Cortex of kidney (tissue), 1 donor: ENCODE measurements at places on chromosomes 4 and X.

- no peak for DNase-seq
Observed at GRCh38 chr4:139711461-139711860, 45.8 kb downstream of the MGST2 start.

DNA sequence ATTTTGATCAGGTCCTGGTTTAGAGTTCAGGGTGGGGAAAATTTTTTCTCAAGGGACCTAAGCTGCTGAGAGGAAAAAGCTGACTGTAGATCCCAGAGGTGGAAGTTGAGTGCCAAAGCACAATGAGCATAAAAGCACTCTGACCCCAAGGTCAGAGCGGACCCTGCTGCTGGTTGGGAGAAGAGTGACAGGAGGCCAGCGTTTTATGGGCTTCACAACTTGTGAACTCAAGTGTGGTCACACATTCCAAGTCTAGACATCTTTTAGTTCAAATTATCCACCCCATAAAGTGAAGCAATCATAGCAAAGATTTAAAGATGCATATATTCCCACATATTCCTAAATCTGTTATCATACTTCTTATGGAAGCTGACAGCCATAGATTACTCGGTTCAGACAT is 220.3 kb downstream of the CHIC2 start:
- DNase-seq: no peak

GRCh38 chrX:47574547-47575301 is 7.5 kb upstream of the TIMP1 start:
- DNase-seq: no peak

DNA sequence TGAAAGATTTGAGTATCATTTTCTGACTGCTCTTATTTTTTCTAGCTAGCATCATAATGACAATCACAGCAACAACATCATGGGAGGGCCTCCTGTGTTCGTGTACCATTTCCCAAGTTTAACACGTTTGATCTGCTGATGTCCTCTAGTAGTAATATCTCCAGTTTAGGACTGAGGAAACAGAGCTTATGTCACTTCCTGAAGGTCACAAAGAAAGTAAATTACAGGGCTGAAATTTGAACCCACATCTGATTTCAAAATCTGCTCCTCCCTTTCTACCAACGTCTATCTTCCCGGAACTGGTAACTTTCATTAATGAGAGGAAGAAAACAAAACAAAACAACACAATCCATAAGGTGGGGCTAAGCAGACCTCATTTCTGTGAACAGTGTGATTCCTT is 302.7 kb downstream of the PACRGL start:
- no peak for DNase-seq

- DNase-seq: no peak
Observed at GRCh38 chrX:28498658-28499057, 88.6 kb upstream of the IL1RAPL1 start.

DNA sequence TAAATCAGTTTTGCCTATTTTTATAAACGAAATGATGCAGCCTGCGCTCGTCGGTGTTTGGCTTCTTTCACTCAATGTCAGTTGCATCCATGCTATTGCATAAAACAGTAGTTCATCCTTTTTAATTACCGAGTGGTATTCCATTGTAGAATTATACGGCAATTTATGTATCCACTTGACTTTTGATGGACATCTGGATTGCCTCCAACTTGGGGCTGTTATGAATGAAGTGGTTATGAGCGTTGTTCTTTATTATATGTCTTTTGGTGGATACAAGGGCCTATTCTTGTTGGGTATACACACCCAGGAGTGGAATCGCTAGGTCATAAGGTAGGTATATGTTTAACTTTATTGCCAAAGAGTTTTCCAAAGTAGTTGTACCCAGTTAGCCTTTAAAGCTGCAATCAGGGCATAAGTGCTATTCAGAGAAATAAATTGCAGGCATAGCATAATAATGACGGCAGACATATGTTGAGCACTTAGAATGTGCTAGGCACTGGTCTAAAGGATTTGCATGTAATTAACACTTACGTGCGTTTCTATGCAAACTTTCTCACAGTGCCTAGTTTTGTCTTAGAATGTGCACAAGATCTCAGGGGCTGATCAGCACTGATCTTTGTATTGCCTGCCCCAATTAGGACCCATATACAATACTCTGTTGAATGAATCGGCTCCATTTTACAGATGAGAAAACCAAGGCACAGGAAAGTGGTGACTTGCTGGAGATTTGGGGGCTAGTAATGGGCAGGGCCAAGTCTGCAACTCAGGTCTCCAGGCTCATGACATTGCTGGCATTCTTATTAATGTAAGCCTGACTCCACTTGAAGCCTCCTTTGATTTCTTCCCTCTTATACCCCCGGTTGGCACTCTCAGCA is 407.0 kb downstream of the BCOR start:
- no peak for DNase-seq

DNA sequence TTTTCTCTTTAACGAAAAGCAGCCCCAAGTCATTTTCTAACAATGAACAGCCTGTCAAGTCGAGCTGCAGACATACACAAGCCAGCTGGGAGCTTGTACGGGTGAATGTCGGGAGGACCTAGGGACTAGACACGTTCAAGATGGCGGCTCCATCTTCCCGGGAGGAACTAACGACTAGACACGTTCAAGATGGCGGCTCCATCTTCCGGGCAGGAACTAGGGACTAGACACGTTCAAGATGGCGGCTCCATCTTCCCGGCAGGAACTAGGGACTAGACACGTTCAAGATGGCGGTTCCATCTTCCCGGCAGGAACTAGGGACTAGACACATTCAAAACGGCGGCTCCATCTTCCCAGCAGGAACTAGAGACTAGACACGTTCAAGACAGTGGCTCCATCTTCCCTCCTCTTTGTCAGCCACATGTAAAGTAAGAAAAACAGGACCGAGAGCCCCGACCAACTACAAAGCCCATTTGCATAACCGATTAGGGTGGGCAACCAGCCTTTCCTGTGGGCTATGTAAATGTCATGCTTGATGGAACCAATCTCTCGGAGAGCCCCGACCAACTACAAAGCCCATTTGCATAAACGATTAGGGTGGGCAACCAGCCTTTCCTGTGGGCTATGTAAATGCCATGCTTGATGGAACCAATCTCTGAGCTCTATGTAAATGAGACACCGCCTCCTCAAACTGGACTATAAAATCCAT is 175.5 kb downstream of the DHRSX start:
- no peak for DNase-seq

DNA sequence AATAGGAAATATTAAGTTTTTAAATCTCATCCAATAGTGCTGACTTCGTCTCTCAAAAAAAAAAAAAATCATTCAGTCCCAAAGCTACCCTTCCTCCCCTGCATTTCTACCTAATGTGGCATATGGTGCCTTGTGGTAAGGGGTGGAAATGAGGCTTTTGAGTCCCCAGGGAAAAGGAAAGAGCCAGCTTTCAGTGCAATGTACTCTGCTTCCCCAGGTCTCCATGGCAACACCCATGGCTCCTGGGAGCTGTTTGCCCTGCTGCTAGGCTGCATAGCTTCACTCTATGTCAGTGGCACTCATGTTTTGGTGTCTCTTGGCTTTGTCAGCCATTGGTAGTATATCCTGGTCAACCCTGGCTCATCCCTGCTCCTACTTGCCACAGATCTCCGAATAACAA is 175.9 kb downstream of the SLC39A8 start:
- no peak for DNase-seq

DNA sequence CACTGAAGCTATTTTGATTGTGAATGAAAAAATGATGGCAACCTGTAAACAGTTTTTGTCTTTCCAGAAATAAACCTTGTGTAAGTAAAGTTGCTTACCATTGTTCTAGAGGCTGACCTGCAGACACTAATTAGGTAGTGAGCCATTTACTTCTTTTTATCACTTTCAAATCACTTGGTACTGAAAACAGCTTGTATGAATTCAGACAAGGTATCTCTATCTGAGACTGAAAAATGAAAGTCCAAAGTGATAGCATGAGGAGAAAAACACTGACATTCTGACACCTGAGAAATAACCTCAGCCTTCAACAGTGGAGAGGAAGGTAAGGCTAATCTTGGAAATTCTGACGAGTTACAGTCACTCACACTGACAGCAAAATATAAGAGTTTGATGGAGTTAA is 238.8 kb downstream of the GPC3 start:
- no peak for DNase-seq

GRCh38 chr4:185911556-185912064 is 99.6 kb upstream of the SORBS2 start:
- DNase-seq: no peak

GRCh38 chrX:147675819-147676218 is 235.9 kb upstream of the FMR1 start:
- no peak for DNase-seq
